ENCODE measurements at places on chromosomes 7 and 10.

DNA sequence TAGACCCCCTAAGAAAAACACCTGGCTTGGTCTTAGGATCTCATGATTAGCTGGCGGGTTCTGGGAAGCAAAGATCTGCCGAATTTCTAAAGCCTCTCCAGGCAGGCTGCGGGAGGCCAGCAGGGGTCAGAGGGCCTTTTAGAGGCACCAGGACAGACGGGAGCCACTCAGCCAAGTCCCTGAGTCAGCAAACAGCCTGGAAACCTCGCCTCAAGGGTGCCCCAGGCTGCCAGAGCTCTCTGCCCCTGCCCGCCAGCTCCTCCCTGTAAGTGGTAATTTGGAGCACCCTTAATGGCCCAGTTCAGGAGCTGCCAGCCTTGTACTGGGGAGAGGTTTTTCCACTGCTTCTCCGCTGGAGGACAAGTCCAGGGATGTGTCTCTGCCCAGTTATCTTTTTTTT lies 88.7 kb downstream of the HIP1 start:
- DNase-seq = no peak

- peak; percentile 86 for DNase-seq
Observed at GRCh38 chr10:125152450-125153368, 7.7 kb downstream of the CTBP2 start.

- no peak for DNase-seq
Observed at GRCh38 chr7:11221984-11222383, 248.3 kb downstream of the PHF14 start.

- DNase-seq = peak; percentile 59
Observed at GRCh38 chr7:139647814-139648390, 124.4 kb downstream of the CLEC2L start.

DNA sequence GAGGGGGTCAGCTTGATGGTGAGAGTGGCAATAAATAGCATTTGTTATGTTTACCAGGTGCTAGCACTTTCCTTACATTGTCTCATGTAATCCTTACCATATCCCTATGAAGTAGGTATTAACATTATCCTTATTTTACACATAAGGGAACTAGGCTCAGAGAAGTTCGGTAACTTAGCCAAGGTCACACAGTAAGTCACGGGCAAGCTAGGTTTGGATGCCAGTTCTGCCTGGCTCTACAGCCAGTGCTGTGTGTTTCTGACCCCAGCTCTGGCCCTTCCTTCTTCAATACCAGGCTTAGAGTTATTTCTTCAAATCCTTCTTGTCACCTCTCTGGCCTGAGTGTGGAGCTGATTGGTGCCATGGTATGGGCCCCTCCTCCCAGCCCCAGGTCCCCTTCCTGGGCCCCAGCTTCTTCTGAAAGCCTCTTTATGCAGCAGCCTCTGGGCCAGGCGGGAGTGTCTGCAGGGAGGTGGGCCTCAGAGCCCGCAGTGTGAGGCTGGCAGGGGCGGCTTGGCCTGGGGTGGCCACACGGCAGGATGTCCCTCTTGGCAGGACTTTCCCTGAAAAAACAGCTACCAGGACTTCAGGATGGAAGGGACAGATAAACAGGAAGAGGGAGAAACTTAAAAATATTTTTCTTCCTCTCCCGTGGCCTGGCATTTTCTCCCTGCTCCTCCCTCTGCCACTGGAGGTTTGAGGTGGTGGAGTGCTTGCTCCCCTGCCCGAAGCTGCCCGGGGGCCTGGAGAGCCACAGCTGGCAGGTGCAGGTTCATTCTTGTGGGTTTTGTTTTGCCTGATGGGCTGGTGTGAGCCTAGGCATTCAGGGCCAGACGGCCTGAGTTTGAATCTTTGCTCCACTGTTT lies 20.6 kb downstream of the PALD1 start:
- DNase-seq = no peak

GRCh38 chr7:49580761-49581160 lies 192.7 kb upstream of the VWC2 start:
- DNase-seq = no peak

All from globus pallidus (tissue), 1 donor.